ENCODE measurements at places on chromosomes 2 and 18.

- DNase-seq: no peak
Measured at GRCh38 chr18:48616484-48617255, 77.8 kb downstream of the CTIF start.

DNA sequence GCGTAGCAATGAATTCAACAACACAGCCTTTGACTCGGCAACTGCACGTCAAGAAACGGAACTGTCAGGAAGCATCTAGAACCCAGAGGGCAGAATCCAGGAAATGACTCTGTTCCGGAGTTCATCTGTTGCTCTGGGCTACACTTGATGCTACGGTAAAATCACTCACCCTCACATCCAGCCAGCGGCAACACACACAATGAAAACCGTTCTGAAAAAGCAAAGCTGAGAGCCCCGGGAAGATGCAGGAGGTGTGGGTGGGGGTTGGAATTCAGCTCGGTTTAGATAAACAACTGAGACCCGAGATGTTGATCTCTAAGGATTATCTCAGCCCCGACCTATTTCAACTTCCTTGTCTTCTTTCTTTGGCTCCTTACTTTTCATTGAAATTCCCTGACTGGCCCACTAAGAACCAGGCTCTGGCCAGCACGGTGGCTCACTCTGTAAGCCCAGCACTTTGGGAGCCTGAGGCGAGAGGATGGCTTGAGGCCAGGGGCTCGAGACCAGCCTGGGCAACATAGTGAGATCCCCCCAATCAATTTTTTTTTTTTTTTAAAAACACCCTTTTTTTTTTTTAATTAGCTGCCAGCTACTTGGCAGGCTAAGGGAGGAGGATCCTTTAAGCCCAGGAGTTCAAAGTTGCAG lies 13.3 kb upstream of the RAB17 start:
- no peak for DNase-seq

DNA sequence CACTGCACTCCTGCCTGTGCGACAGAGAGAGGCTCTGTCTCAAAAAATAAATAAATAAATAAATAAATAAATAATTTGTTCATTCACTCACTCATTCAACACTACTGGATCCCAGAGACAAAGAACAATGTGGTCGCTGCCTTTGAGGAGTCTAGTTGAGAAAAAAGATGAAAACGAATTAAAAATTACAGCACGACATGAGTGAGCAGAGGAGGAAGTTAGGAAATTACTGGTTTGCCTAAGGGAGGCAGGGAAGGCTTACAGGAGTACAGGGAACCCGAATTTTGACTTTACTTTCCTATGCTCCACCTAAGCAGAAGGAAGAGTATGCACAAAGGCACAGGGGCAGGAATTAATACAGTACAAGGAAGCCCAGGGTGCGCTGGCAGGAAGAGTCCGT lies 4.2 kb upstream of the KCMF1 start:
- DNase-seq: no peak

GRCh38 chr2:83006961-83007360 lies 1452.1 kb downstream of the SUCLG1 start:
- no peak for DNase-seq

- DNase-seq: no peak
Measured at GRCh38 chr2:227890495-227891079, 19.2 kb downstream of the DAW1 start.

DNA sequence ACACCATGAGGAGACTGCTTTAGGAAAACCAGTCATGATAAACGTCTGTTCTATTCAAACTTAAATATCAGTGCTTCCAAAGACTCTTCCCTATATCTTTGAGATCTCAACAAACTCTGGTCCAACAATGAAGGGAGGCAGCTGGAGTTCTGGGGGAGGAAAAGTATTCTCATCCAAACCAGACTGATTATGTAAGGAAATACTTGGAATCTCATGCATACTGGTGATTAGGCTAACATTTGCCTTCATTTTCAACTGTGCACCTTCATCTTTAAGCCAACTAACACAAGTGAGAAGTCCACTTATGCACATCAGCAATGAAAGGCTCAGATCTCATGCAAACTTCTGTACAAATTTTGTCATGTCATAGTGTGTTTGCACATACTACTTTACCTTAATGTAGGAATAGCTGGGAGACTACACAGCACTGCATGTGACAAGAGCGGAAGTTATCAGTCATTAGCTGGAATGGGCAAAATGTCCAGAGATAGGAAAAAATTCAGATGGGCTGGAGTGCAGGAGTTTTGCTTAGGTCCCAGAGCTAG lies 67.5 kb upstream of the STK17B start:
- DNase-seq: no peak

GRCh38 chr2:105243961-105244360 lies 2.4 kb downstream of the GPR45 start:
- DNase-seq: no peak

DNA sequence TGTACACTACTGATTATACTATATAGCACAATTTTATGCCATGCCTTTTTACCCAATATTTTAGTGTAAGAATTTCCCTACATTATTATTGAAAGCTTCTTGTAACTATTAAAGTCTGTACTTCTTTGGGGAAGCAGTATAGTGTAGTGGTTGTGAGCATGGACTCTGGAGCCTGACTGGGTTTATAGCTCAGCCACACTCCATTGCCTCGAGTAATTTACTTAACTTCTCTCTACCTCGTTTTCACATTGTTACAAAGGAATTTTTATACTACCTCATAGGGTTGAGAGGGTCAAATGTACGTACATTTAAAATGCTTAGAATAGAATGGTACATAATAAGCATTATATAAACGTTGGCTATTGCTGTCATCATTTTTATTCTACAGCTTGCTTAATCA lies 139.2 kb downstream of the UBR3 start:
- DNase-seq: no peak

DNA sequence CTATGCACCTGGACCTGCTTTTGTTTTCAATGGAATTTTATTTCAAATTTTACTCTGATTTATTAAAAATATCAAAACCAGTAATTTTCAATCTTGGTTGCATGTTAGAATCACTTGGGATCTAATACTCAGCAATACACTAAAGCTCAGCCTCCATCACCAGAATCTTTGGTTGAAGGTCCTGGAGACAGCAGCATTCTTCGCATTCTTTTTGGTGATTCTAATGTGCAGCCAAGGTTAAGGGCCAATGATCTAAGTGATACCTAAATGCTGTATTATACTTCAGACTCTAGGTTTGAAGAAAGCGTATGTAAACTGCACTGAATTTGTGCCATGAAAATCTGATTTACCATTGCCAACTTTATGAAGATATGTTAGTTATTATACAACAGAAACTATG lies 493.1 kb downstream of the XIRP2 start:
- no peak for DNase-seq

GRCh38 chr18:22098563-22098989 lies 70.8 kb upstream of the GATA6 start:
- no peak for DNase-seq

DNA sequence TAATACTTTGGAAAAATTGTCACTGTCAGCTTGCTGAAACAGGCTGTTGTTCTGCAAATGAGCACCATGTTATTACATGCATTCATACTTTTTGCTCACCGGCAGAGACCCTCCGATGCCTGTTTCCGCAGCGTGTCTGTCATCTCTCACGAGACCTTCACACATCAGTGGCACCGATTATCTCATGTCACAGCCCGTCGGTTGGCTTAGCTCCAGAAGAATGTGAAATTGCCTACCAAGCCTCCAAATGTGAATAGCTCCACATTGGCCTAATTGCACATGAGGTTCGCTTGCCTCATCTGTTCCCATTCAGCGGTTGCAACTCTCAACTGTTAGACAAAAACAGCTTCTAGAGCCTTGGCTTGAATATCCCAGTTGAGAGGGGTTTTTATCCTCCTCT lies 233.0 kb downstream of the ACTR3 start:
- no peak for DNase-seq

GRCh38 chr18:59273759-59274532 lies 692 bp upstream of the RAX start:
- no peak for DNase-seq

DNA sequence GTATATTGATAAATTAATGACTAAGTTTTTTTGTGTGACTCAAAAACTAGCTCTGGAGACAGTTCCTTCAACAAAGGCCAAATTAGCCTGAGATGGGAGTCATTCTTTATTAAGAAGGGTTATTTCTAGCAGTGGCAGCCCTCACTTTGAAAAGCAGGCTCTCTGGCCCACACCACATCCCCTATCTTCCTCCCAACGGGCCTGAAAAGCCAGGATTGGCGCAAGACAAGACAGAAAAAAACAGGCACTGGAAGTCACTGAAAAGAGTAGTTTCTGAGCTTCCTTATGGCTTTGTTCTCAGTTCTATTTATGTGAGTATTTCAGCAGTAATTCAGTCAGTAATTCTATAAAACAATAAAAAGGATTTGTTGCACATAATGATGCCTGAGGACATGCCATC lies 149.0 kb downstream of the LAMA3 start:
- no peak for DNase-seq

- no peak for DNase-seq
Measured at GRCh38 chr2:144015655-144016245, 504.2 kb downstream of the ZEB2 start.

DNA sequence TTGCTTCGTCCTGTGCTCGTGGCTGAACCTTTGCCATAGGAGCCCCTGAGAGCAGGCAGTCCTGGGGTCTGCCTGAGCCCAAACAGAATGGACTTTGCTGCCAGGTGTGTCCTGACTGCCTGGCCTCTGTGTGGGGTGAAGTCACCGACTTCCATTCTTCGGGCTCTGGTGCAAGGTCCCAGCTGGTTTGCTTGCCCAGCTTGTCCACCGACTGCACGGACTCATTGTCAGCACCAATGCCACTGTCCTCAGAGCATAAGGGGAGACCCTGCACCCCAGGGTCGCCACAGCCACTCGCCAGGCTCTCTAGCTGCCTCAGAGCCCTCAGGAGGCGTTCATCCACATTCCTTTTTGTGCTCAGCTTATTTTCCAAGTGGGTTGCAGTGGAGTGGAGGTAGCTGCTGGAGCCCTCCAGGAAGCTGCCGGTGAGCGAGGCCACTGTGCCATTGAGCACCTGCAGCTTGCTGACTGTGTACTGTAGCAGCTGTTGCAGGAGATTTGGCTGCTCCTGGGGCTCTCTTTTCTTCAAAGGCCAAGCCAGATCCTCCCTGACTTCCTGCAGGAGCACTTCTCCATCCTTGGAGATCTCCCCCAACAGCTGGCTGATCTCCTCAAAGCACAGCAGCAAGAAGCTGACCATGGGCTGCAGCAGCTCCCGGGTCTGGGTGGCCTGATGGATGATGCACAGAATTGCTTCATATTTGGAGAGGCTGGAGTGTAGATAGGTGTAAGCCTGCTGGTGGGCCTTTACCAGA lies 1.2 kb downstream of the PCARE start:
- no peak for DNase-seq

GRCh38 chr2:30997979-30998378 lies 140.3 kb downstream of the GALNT14 start:
- DNase-seq: no peak

DNA sequence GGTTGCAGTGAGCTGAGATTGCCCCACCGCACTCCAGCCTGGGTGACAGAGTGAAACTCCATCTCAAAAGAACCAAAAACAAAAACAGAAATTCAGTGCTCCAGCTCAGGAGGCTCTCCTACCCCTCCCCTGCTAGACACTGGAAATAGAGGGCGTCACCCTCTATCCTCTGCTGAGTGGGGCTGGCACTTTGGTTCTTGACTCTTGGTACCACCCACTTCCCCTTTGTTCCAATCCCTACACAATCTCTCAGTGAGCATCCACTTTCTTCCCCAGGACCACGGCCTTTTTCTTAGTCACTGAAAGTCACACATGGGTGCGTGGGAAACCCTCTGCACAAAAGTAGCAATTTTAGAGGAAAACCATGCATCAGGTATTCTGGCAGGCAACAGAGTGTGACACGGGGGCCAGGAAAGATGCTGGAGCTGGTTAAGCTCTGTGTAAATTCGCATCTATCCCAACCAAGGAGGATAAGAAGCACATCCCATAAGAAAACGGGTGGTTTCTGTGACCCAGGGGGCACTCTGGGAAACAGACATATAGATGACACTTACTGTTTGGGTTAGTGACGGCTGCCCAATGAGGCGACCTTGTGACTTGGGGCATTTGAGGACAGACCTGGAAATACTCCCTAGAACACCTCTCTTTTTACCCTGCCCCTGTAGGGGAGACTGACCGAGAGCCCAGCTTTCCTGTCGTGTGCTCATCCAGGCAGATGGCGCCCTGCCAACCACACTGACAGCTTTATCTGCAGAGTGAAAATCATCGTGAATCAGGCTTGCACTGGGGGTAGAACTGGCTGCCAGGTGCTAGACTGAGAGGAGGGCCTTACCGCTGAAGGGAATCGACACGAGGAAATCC lies 7.7 kb downstream of the HJURP start:
- no peak for DNase-seq

DNA sequence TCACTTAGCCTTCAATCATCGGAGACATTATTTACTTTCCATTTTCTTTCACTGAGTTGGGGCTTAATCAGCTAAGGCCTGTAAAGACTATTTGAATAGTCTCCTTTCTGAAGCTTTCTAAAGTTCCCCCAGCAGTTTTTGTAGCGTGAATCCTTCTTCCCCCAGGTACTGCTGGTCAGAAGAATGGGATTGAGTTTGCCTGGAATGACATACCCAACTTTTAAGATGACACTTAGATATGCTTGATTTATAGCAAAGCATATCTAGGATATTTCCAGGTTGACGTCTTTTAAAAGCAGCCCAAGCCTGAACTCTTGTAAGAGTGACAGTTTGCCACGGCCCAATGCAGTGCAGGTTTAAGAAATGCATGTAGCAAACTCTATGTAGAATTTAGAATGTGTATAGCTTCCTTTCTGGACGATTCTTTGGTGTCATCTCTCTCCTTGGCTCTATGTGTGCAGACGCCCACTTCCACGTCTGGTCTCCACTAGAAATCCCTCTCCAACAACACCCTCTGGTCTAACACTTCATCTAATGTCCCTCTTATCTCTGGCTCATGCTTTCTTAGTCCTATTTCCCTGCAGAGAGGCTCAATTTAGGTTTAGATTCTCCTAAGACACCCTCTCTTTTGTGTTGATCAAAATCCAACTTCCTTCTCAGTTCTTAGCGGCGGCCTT lies 175.0 kb upstream of the CYRIA start:
- no peak for DNase-seq

DNA sequence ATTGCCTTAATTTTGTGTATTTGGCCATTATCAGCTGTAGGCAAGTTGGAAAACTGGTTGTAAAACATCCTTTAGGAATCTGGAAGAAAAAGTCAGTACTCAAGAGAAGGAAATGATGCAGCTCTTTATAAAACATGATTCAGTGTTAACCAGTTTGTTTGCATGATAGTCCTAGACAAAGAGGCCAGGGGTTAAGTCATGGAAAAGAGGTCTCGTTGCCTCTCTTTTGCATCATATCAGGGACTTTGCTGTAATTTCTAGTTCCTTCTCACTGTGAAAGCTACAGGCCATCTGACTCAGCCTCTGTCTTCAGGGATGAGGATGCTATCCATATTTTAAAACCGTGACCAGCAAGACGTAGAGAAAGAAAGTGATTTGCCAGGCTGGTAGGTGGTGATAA lies 38.0 kb downstream of the NPAS2 start:
- DNase-seq: no peak

GRCh38 chr2:235640926-235641723 lies 147.3 kb downstream of the AGAP1 start:
- no peak for DNase-seq

DNA sequence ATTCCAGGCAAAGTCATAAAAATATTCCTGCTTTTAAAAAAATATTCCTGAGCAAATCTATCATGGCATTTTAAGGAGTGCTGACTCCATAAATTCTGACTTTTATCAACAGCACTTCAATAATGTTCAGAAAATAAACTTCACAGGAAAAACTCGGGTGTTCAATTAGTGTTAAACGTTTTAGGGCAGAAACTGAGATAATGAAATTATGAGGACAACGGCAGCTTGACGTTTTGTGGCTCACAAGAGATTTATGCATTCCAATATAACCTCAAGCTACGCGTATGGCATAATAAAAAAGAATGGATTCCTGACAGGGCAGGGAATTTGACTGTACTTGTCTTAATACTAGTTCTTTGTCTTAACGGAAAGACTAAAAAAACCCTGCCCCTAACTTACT lies 133.2 kb downstream of the ICOS start:
- DNase-seq: no peak
